Bronchial epithelial cell (primary cell): ENCODE measurements at places on chromosomes 2 and 18.

- no peak for DNase-seq
Measured at GRCh38 chr2:41886757-41887156, 161.1 kb upstream of the PKDCC start.

- DNase-seq = peak; percentile 93
Measured at GRCh38 chr18:33720133-33720532, 142.1 kb downstream of the ASXL3 start.

DNA sequence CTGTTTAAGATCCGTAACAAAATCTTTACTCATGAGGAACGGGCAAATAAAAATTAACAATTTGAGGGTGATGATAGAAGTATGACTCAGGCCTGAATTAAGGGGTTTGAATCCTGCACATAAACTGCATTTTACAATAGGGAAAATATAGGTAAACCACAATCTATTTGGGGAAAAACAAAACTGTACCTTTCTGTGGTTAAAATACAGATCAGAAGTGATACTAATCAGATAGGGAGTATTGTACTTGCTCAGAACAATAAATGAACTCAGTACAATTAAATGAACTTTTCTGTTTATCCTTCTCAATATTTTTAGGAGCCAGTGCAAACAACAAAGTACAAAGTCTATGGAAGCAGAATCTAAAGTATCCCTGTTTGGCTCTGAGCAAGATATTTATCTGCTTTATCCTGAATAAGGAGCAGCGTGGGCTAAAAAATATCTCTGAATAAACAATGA is 287.3 kb downstream of the ZNF385B start:
- DNase-seq = peak; percentile 22

DNA sequence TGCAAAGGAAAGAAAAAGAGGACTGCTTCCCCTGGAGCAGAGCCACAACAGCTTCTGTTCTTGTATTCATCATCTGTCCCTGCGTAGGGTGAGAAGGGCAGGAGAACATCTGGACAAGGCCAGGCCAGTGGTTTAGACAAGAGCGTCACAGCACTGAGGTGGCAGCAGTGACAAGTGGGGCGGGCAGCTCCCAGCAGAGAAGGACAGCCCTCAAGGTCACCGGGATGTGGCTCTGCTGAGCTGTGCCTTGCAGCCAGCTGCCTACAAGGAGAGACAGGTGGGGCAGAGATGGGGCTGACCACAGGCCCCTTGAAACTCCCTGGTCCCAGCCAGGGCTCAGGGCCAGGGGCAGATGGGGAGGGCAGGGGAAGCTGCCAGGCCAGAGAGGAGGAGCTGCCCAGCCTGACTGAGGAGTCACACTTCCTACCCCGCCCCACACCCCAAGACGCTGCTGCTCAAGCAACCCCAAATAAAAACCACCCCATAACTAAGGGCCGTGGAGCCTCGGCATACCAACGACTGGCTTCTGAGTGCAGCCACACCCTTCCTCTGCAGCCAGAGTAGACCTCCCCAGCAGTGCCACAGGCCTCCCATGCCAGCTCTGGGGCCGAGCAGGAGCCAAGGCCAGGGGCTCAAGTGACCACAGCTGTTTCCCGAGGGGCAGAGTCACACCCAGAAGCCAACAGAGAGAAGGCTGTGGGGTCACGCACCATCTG is 5.4 kb downstream of the RAB11FIP5 start:
- DNase-seq = no peak

DNA sequence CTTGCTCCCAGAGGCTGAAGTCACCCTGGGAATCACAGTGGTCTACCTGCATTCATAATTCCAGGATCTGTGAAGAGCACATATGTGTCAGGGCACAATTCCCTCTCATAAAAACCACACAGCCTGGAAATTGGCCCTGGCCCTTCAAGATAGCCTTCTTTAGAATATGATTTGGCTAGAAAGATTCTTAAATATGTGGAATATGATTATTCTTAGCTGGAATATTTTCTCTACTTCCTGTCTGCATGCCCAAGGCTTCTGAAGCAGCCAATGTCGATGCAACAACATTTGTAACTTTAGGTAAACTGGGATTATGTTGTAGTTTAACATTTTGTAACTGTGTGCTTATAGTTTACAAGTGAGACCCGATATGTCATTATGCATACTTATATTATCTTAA is 24.2 kb downstream of the ICOS start:
- DNase-seq = no peak

GRCh38 chr2:49369650-49370049 is 215.3 kb upstream of the FSHR start:
- DNase-seq = no peak

DNA sequence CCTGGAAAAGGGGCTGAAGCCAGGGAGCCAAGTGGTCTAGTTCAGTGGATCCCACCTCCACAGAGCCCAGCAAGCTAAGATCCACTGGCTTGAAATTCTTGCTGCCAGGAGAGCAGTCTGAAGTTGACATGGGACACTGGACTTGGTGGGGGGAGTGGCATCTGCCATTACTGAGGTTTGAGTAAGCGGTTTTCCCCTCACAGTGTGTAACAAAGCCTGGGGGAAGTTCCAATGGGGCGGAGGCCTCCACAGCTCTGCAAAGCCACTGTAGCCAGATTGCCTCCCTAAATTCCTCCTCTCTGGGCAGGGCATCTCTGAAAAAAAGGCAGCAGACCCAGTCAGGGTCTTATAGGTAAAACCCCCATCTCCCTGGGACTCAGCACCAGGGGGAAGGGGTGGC is 144.4 kb downstream of the PTPRM start:
- no peak for DNase-seq

DNA sequence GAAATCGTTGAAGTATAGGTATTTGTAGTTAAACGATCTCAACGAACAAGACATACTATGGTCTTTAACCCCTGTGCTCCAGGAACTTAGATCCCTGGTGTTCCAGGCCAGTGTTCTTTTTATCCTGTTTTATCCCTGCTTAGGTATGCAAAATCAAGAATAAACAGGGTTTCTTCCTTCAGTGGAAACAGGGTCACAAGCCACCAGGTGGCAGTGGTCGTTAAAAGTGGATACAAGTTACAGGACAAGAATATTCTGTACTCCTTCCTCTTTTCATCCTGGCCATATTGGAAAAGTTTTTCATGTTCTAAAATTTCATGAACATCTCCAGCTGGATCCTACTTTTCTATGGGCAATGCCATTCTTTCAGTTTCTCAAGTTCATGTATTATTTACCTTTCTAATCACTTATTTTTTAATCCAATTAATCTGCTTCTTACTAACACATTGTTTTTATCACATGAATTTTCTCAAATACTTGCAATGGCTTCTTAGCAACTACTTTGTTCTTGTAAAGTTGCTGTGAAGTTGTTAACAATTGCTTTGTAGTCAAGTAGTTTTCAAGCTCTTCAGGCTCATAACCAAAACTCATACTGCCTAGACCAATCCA is 16.4 kb upstream of the HNMT start:
- DNase-seq = peak; percentile 65

DNA sequence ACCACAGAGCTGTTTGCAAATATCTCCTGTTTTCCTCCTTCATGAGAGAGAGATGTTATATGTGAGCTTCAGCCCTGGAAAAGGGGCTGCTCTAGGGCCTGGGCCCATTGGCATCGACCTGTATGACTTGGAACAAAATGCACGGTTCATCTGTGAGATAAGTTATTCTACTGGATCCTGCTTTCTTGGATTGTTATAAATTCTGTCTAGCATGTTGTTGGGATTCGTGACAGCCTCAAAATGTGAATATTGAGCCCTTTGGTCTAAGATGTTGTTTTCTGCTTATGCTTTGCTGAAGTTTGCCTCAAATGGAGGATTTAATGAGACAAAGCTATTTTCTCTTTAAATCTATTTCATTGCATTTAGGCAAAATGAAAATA is 372.9 kb downstream of the EN1 start:
- no peak for DNase-seq

DNA sequence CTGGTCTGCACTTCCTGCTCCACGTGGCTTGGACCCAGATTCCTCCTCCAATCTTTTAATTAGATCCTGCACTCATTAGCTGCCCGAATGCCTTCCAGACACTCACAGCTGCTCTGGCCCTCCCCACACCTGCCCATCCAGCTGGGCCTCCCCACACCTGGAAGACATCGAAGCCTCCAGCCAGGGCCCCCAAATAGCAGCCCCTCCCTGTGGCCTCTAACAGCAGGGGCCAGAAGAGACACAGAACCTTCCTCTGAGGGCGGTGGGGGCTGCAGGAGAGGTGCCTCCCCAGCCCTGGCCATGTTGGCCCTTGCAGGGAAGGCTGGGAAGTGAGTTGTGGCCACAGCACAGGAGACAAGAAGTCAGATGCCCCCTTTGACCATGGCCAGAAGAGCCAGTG is 252.8 kb downstream of the DYSF start:
- no peak for DNase-seq

DNA sequence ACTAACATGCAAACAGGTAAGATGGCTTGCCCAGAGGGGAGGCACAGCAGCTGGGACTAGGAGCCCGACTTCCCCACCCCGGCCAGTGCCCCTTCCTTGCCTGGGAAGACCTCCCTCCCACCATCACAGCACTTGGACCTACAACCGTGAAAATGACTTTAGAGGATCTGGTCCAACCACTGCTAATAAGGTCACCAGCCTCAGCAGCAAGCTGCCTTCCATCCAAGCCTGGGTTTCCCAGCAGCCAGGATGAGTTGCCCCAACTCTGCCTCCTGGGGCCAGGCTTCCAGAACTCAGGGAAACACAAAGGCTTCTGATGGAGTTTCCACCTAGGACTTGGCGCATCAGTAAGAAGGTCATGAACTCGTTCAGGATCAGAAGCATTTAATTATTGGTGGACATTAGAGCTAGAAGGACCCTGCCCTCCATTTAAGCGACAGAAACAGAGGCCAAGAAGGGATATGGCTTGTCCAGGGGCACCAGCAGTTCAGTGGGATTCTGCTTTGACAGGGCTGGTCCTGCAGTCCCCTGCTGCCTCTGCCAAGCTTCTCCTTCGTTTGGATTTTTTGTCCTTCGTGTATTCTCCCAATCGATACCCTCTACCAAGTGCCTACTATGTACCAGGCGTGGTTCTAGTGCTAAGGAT is 403.0 kb upstream of the ID2 start:
- no peak for DNase-seq

GRCh38 chr2:68974946-68975665 is 670 bp downstream of the GKN1 start:
- no peak for DNase-seq

- no peak for DNase-seq
Measured at GRCh38 chr2:133122529-133122928, 445.7 kb downstream of the NCKAP5 start.

DNA sequence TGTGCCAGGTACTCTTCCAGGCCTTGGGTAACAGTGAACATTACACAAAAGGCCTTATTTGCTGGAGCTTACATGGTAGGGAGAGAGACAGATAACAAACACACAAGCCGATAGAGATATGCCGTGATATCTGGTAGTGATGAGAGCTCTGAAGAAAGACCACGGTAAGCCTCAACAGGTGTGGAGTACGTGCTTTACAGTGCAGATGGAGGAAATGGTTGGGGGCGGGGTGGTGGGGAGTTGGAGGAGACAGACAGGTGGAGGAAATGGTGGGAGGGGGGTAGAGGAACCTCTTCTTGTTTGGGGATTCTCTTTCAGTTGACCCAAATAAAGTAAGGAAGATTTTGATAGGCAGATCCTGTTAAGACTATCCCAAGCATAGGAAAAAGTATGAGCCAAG is 141.1 kb upstream of the ALPP start:
- DNase-seq = no peak

GRCh38 chr2:42138163-42139015 is 30.8 kb upstream of the EML4 start:
- DNase-seq = peak; percentile 74

GRCh38 chr2:218392891-218393462 is 6.7 kb upstream of the CTDSP1 start:
- DNase-seq = no peak

DNA sequence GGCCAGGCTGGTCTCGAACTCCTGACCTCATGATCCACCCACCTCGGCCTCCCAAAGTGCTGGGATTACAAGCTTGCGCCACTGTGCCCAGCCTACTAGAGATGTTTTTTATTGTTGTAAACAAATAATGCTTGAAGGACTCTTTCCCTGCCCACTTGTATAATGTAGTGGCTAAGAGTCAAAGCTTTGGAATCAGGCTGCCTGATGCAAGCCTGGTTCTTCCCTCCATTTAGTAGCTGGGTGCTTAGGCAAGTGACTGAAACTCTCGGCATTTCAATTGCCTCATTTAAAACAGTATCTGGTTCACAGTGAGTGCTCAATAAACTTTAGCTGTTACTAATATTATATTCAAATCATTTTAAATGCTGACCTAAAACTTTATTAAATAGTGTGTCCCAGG is 264.0 kb upstream of the FBXO11 start:
- DNase-seq = no peak

GRCh38 chr2:241617431-241618154 is 19.4 kb downstream of the THAP4 start:
- peak; percentile 39 for DNase-seq

DNA sequence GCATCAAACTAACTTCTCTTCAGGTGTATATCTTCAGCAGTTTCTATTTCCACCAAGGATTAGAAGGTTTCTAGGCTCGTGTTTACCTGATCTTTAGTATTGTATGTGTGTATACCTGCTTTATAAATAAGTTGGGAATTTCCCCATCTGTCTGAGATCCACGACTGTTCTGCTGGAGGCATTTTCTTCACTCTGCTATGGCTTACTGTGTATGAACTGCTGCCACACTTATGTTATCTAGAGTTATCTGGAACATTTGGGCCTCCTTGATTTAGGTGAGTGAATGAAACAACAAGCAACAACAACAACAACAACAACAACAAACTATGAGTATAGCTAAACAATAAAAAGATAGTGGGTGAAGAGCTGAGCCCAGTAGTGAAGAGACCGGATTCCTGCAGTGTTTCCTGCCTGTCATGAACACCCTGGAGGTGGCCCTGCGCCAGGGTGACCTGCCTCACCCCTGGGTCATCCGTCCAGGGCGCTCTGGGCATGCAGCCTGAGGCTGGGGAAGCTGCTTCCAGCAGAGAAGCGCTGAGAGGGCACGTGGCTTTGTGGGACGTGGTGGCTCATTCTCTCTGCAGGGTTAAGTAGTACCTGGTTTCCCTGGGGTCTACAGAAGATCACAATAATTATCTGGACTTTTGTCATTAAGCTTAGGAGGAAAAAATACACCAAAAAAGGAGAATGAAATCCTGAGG is 56.1 kb upstream of the GATA6 start:
- DNase-seq = no peak

- no peak for DNase-seq
Measured at GRCh38 chr2:50489092-50489491, 542.8 kb downstream of the NRXN1 start.
